Hematopoietic multipotent progenitor cell treated with erythropoietin and hydrocortisone succinate and interleukin-3 and kit ligand, for 17 days (in vitro differentiated cells): ENCODE measurements at places on chromosomes 4 and X.
A peak's percentile ranks its signal among the peaks of the same experiment; 100 is the strongest.

DNA sequence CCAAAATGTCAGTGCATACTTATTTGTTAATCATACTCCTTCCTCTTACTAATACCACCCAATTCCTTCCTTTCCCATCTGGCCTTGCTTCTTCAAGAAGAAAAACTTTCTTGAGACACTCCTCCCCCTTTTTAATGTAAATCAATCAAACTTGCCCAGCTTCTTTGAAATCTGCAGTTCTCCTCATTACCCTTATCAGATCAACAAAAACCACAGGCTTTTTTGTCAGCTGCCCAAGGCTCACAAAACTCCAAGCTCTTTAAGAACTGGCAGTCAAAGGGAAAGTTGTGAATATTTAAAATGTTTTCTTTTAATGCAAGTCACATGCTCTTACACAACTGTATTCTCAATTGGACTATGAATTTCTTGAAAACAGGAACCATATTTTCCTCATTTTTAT, 11.3 kb upstream of the MYOZ2 start:
- no peak for DNase-seq

- no peak for DNase-seq
Observed at GRCh38 chrX:38110231-38110630, 103.9 kb downstream of the SYTL5 start.

DNA sequence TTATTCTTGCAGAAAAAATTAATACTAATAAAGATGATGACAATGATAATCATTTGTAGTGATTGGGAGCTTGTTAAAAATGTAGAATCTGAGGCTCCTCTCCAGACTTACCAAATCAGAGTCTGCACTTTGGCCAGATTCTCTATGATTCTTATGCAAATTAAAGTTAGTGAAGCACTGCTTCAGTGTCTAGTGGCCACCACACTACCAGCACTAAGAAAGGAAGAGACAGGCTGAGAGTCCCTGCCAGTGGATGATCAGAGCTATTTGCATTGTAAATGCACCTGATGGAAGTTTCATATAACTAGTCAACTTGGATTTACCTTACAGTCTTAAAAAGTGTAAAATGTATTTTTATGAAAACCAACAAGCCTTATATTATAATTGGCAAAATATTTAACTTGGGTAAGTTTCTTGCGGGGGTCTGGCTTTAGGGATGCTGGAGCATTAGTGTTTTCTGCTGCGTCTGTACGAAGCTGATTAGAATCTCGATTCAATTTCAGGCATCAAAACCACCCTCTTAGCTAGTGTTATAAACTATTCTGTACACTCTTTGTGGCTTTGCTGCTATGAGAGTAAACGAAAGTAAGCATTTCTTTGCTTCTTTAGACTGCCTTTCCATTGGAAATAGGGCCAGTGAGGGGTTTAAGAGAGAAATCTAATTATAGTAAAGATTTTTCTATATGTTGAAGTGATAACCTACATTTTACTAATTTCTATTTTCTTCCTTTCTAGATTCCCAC, 114.1 kb downstream of the TLL1 start:
- no peak for DNase-seq

DNA sequence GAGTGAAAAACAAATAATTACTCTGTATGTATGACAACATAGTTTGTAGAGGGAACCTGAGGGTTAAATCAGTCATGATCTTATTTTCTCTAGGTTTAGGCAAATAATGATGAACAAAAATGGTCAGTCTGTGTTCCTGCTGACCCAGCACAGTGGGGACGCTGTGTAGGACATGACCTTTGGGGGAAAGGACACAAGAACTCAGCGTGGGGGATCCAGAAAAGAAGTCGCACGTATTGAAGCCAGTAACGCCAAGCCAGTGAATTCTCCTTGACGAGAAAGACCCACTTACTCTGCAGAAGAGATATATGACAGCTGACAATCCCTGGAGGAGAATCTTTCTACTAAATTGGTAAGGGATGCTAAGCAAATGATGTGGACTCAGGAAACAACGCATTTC, 36.6 kb downstream of the HELT start:
- no peak for DNase-seq

DNA sequence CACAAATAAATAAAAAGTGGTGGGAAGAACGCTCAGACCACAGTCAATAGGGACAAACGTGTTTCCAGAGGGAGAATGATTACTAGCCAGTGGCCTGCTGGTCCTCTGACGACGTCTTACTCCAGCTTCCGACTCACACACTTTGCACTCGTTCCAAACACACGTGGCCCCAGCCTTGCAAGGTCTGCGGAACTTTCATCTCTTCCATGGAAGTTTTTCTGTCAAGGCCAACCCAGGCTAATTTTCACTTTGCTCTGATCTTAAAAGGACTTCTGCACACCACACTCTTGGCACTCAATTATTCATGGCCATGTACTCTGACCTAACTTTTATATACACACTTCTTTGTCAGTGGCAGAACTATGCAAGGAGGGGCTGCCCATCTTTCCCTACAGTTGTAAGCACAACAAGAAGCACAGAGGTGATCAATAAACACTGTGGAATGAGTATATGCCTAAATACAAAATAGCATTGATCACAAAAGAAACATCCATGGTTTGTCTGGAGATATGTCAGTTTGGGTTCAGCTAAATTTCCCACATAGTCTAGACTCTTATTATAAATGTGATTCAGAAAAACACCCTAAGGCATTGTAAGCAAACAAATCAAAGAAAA, 69.4 kb downstream of the STX18 start:
- DNase-seq = no peak

DNA sequence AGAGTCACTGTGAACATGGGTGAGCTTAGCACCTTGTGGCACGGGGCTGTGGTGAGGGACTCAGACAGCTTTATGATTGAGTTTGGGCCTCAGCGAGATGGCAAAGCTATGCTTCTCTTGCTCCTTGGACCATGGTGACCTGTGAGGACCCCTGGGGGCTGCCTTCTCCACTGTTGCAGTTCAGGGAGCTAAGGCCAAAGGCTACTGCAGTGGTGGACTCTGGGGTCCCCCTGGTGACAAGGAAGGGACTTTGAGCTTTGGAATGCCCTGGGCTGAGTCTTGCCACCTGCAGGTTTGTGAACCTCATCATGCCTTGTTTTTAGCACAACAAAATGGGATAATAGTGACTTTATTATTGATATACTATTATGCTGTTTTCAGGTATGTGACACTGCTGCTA, 36.5 kb downstream of the TBL1X start:
- peak; percentile 8 for DNase-seq

DNA sequence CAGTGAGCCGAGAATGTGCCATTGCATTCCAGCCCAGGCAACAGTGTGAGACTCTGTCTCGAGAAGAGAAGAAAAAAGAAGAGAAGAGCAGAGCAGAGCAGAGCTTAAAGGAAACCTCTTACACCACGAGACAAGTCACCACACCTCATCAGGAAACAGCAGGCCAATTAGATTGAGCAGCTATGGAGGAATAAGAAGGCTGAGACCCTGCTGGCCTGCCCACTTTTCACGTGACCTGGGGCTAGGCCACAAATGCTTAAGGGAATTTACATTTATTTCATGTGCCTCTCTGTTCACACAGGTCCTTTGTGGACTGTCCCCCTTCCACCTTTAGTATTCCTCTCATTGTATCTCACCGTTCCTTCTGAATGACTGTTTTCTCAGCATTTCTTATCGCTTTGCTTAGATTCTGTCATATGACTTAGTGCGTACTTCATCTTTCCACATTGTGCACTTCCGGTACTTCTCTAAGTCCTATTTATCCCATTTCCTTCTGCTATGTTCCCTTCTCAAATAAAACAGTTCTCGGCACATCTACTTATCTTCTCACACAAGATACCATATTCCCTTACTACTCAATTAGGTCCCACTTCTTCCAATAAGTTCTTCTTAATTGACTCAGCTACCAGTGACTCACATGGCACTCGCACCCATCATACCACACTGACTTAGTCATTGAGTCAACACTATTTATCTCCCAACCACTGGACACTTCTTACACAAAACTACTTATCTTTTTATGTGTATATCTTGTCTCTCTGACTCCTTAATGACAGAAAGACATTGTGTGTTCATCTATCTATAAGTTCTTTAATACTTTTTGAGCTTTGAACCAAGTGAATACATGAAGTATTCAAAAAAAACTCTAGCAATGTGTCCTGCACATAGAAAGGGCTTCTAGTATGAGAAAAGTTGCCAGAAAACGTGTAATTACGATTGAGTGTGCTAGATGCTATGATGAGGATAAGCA, 11.0 kb downstream of the CUL4B start:
- DNase-seq = peak; percentile 39

DNA sequence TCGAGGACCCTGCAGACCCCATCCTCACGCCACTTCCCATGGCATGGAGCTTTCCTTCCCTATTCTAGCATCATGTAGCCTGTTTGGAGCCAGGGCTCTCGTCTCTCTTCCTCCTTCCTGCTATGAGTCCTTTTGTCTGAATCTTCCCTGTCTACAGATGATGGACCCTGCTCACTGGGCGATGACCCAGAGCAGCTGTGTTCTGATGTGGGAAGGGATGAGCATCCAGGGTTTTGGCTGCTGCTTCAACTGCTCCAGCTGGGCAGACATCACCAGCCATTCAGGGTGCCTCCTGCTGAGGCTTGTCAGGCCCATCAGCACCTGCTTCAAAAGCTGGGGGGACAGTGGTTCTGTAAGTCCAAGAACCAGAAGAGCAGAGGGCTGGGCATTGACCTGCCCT, 3.2 kb upstream of the CCKAR start:
- no peak for DNase-seq
